ENCODE measurements at places on chromosomes 2 and 18.

DNA sequence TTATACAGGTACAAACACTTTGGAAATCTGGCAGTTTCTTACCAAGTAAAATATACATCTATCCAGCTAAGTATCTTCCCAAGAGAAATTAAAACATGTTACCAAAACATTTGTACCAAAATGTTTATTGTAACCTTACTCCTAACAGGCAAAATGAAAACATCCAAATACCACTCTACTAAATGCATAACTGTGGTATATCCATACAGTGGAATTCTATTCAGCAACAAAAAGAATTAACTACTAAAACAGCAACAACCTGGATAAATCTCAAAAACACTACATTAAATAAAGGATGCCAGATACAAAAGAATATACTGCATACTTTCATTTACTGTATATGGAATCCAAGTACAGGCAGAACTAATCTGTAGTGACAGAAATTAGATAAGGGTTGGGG is 51.1 kb downstream of the TLK1 start:
- DNase-seq: no peak

- no peak for DNase-seq
Measured at GRCh38 chr2:38835015-38835601, 40.6 kb downstream of the DHX57 start.

DNA sequence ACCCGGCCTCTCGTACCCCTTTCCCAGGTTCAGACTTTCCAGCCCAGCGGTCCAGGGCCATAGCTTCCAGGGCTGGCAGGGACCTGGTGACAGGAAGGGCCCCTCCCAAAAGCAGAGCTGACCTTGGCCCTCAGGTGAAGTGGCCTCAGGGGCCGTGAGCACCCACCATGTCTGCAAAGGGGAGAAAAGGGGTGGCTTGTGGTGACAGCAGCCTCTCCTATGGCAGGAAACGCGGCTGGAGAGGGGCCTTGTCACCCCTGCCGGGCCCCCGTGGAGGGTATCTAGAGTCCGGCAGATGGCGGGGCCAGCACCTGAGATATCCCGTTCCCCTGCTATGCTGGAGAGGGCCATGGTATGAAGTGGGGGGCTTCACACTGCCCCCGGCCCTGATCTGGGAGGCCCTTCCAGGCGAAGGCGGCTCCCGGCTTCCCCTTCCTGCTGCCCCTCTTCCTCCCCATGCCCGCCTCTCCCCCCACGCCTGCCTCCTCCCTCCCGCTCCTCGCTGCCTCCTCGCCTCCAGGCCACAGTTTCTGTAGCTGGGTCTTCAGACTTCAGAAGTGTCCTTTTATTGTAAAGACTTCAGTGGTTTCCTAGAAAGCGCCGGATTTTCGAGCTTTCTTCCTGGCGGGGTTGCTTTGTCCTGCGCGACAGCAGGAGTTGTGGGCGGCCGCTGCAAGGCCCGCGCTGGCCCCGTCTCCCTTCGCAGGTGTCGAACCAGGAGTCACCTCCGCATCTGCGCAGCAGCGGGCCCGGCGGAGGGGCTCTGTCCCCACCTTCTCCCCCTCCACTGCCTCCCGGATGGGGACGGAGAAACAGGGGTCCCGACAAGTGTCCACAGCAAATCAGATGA is 240.5 kb upstream of the MYT1L start:
- DNase-seq: no peak

GRCh38 chr2:47724221-47724981 is 58.5 kb upstream of the MSH6 start:
- no peak for DNase-seq

DNA sequence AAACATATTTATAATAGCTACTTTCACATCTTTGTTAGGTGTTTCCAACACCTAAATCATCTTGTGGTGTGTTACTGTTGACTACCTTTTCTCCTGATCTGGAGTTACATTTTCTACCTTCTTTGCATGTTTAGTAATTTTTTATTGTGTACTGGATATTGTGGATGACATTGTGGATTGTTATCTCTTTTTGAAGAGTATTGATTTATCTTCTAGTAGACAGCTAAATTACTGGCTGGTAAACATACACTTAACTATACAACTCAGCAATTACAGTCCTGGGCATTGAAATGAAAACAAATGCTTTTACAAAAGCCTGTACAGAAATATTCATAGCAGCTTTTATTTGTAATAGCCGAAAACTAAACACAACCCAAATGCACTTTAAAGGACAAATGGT is 150.8 kb downstream of the PTRHD1 start:
- no peak for DNase-seq

GRCh38 chr2:41935825-41936224 is 112.0 kb upstream of the PKDCC start:
- DNase-seq: no peak

- no peak for DNase-seq
Measured at GRCh38 chr2:84435345-84436025, 23.6 kb downstream of the SUCLG1 start.

Data from activated T-helper 1 cell treated with anti-CD3 and anti-CD28 coated beads, Interleukin-2, amount 50 U/mL, for 16 hours (primary cell).